NCI-H1048 (cell line): ENCODE measurements at places on chromosomes 2 and 18.

DNA sequence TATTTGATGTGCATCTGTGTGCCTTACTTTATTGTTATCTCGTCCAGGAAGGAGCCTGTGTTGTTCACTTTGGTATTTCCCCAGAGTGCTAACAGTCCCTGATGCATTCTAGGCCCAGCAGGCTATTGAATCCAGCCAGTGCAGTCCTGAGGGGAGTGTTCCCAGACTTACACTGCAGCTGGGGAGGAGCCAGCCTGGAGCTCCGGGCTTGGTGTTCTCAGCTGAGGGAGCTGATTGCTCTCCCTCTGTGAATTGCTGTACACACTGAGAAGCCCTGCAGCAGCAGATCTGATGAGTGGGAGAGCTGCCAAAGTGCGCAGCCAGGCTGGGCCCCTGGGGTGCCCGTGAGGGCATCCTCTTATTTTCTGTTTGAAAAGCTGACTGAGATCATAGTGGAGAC lies 159.2 kb downstream of the GALNT3 start:
- DNase-seq = no peak

GRCh38 chr2:127226520-127227263 lies 6.6 kb upstream of the CYP27C1 start:
- no peak for DNase-seq

- DNase-seq = no peak
These were observed 173.6 kb upstream of the SPOPL start for GRCh38 chr2:138327967-138328366.

DNA sequence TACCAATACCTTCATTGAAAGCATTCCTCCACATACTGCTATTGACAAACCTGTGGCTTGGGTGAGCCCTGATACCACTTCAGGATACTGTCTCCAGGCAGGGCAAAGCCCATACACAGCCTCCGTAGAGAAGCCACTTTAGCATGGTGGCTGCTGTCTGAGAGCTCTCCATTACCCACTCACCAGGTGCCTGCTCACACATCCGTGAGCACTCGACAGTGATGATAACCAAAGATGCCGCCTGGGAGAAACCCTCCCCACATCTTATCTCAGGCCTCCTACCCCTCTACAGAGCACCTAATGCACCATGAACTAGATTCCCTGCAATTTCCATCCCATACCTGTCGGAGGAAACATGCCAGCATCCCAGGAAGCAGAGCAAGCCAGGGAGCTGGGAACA lies 57.6 kb upstream of the KLHL29 start:
- no peak for DNase-seq

DNA sequence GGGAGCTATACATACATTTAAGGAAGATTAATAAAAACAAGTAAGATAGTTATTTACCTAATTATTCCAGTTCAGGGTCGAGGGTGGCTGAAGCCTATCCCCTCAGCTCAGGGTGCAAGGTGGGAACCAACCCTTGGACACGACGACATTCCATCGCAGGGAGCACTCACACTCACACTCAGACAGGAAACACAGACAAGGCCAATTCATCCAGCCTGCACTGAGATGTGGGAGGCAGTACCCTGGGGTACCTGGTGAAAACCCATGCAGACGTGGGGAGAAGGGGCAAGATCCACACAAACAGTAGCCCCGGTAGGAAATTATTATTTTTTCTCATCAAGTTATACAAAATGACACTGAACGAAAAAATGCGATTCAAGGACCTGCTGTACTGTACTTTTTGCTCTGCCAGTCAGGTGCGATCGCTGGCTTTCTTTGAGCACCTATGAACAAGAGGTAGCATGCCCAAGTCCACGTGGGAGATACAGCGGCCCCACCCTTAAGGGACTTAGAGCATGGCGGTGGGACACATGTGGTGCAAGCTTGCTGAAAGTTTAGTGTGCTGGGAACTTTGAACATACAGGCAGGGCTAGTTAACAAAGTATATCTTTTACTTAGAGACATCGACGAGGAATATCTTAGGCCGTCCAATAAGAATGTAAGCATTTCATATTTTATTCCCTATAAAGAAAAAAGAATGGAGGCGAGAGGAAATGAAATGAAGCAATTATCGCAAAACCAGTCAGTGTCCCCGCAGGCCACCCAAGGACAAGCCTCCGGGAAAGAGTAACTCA lies 624 bp downstream of the METTL8 start:
- no peak for DNase-seq

DNA sequence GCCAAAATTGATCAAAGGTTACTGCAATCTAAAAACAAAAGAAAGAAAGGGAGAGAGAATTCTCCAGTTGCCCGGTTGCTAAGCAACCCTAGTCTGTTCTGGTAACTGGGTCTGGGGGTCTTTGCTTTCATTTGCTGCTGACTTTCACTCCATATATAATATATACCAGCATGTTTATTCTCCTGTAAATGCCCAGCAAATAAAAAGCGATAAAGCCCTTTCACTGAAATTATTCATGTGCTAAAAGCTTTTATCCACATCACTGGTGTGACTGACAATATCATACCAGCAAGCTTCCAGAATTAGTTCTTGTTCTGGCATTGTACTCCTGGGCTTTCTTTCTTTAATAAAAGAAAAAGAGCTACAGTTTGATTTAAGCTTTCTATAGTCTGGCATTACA lies 75.5 kb upstream of the ST8SIA3 start:
- no peak for DNase-seq
